ENCODE measurements at places on chromosomes 6 and 20. TPM values are rescaled to one million over a fixed set of nuclear protein-coding genes. Genes with fewer than 3 reads are reported as not detected.

The ADRM1 gene
- polyA plus RNA-seq, result 355 TPM

The SLC17A9 gene
- polyA plus RNA-seq, result 0.69 TPM

The MACROD2 gene
- polyA plus RNA-seq, result 0.26 TPM

The FERMT1 gene
- polyA plus RNA-seq, result 0.06 TPM

The STMN3 gene
- 2.7 TPM for polyA plus RNA-seq

The CD109 gene
- polyA plus RNA-seq, result 3.0 TPM

The BPIFB4 gene
- polyA plus RNA-seq, result not detected

The PABPC1L gene
- 1.0 TPM for polyA plus RNA-seq

The CST4 gene
- not detected for polyA plus RNA-seq

The CPXM1 gene
- 1.1 TPM for polyA plus RNA-seq

The FAM83B gene
- polyA plus RNA-seq, result 0.04 TPM

The MEP1A gene
- polyA plus RNA-seq, result 0.04 TPM

The SERAC1 gene
- polyA plus RNA-seq, result 5.3 TPM

The RIN2 gene
- polyA plus RNA-seq, result 4.4 TPM

The LY6G6D gene
- polyA plus RNA-seq, result not detected

Measured in psoas muscle (tissue), 8 donors.